ENCODE measurements at places on chromosomes 6 and 20.
A peak's percentile ranks its signal among the peaks of the same experiment; 100 is the strongest.

DNA sequence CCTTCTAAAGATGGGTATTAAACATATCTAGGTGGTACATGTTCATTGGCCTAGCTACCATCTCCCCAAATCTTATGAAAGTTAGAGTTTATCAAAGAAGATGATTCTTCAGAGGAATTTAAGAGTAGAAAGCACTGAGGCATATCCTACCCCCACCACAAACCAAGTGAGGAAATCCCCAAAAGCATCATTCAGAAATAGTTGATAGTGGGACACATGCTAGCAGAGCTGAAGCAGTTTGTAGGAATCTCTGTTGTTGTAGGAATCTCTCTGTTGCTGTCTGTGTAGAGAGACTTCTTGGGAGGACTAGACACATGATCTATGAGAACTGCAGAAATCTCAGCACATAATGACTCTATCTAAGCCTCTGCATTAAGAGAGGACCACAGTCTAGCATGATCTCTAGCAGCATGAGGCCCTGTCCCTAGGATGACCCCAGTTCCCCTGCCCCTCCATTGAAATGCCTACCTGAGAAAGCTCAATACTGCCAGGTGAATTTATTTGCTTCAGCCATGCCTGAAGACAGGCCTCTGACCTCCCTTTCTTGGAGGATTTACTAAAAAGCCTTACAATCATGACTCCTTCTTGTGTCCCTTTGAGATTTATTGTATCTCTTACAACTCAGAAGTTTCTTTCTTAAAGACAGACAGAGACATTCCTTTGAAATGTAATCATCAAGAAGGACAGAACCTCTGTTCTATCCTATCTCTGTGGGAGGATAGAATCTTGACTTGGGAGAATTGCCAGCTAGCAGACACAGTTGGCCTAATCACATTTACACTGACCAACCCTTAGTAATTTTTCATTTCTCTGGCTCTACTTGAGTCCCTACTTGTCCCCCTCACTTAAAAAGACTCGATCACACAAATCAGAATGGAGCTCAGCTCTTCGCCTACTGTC is 582.4 kb downstream of the PHF3 start:
- no peaks in the 10 kb centered on the region for H3K27me3 ChIP-seq
- H3K4me1 ChIP-seq = no peaks in the 10 kb centered on the region
- no peak for DNase-seq
- H3K27ac ChIP-seq = no peak overlapping the region
- H3K36me3 ChIP-seq = no peaks in the 10 kb centered on the region
- H3K4me3 ChIP-seq = no peak overlapping the region

GRCh38 chr20:5688431-5688972 is 61.7 kb upstream of the SHLD1 start:
- H3K36me3 ChIP-seq = no peaks in the 10 kb centered on the region
- H3K27me3 ChIP-seq = no peaks in the 10 kb centered on the region
- no peak for DNase-seq
- no peak overlapping the region for H3K4me3 ChIP-seq
- H3K4me1 ChIP-seq = no peaks in the 10 kb centered on the region
- no peak overlapping the region for H3K27ac ChIP-seq

DNA sequence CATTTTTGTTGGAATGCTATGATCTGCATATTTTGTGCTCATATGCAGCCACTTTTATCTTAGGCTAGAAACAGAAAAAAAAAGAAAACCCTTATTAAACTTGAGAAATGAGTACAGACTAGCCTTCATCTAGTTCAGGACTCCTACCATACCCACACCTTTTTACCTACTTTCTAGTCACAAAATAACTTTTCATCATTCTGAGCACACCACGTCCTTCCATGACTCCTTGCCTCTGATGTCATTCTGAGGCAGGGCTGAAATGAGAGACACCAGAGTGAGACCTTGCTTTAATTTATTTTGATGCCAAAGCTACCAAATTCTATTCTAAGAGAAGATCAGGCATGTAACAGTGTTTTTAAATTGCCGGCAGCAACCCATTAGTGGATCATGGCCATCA is 38.8 kb downstream of the SNX3 start:
- no peaks in the 10 kb centered on the region for H3K36me3 ChIP-seq
- H3K27me3 ChIP-seq = no peaks in the 10 kb centered on the region
- peaks cover 4% of the 10 kb centered on the region for H3K4me1 ChIP-seq
- no peak for DNase-seq
- H3K27ac ChIP-seq = no peak overlapping the region

DNA sequence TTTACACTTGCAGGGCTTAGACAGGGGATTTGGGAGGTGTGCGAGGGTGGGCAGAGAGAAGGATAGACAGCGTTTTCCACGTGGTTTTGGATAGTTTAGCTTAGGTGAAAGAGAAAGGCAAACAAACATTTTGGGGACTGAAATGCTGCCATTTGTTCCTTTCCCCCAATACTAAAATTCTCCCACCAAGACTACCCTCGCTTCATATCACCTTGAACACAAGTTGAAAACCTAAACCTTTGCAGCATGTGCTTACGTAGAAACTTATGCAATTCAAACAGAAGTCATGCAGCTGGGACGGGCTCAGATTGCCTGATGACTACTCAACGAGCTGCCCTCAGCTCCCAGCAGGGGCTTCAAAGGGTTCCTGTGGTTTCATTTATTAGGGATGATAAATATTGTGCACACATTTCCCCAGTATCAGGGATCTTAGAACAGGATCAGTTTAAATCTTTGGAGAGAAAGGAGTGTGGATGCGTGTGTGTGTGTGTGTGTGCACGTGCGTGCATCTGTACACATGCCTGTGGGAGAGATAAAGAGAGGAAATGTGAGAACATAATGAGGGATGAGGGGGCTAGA is 77.3 kb downstream of the SLC22A23 start:
- H3K27me3 ChIP-seq = no peaks in the 10 kb centered on the region
- H3K4me3 ChIP-seq = no peak overlapping the region
- peak overlapping the region; percentile 74 for H3K27ac ChIP-seq

GRCh38 chr6:9532621-9533557 is 882.0 kb downstream of the TFAP2A start:
- no peaks in the 10 kb centered on the region for H3K4me1 ChIP-seq
- no peaks in the 10 kb centered on the region for H3K36me3 ChIP-seq
- DNase-seq = no peak

GRCh38 chr6:143949535-143949934 is 58.5 kb downstream of the PLAGL1 start:
- no peak for DNase-seq
- H3K27ac ChIP-seq = no peak overlapping the region
- H3K36me3 ChIP-seq = no peaks in the 10 kb centered on the region
- no peaks in the 10 kb centered on the region for H3K4me1 ChIP-seq

- no peaks in the 10 kb centered on the region for H3K4me1 ChIP-seq
- H3K36me3 ChIP-seq = peaks cover 2% of the 10 kb centered on the region
- H3K4me3 ChIP-seq = no peak overlapping the region
- no peaks in the 10 kb centered on the region for H3K27me3 ChIP-seq
These were observed 17.0 kb downstream of the SIRT5 start for GRCh38 chr6:13591205-13591921.

DNA sequence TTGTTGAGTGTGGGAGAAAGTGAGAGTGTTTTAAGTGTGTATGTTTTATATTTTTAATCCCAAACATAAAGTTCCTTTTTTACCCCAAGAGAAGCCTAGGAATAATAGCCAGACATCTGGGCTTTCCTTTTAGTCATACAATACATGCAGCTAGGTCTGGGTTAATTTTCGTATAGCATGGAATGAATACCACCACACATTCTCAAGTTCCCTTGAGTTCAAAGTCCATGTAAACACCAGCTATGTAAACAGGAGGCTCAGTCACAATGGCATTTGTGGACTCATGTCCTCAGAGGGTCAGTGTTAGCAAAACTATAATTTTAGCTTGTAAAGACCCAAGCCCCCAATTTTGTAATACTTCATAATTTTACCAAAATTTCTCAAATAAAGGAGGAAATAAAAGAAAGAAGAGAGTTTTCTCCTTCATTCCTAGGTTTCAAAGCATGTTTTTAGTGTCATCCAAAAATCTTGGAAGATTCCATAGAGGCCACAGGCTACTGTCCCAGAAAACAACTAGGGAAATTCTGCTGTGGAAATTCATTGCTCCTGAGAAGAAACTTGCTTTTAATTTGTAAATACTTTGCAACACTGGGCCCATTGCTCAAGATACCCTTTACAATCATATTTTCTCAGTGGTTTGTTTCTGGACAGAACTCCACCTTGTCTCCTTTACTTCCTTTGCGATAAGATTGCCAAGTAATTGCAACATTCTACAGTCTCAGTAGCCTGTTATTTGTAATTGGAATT is 671.2 kb downstream of the COL12A1 start:
- peak overlapping the region; percentile 34 for H3K27ac ChIP-seq
- no peaks in the 10 kb centered on the region for H3K4me1 ChIP-seq
- H3K27me3 ChIP-seq = no peaks in the 10 kb centered on the region
- no peak overlapping the region for H3K4me3 ChIP-seq
- H3K36me3 ChIP-seq = no peaks in the 10 kb centered on the region
- no peak for DNase-seq

- H3K27me3 ChIP-seq = no peaks in the 10 kb centered on the region
- H3K4me3 ChIP-seq = no peak overlapping the region
- no peak overlapping the region for H3K27ac ChIP-seq
- DNase-seq = no peak
- peaks cover 8% of the 10 kb centered on the region for H3K4me1 ChIP-seq
- H3K36me3 ChIP-seq = no peaks in the 10 kb centered on the region
These were observed 3.7 kb upstream of the CCDC167 start for GRCh38 chr6:37503309-37503965.

- no peaks in the 10 kb centered on the region for H3K4me1 ChIP-seq
- H3K36me3 ChIP-seq = no peaks in the 10 kb centered on the region
- H3K4me3 ChIP-seq = no peak overlapping the region
- H3K27me3 ChIP-seq = no peaks in the 10 kb centered on the region
- no peak overlapping the region for H3K27ac ChIP-seq
These were observed 36.6 kb upstream of the SLC22A16 start for GRCh38 chr6:110512991-110513390.

GRCh38 chr6:4665489-4666417 is 110.5 kb upstream of the CDYL start:
- peaks cover 11% of the 10 kb centered on the region for H3K4me1 ChIP-seq
- no peak for DNase-seq
- no peak overlapping the region for H3K27ac ChIP-seq
- H3K27me3 ChIP-seq = no peaks in the 10 kb centered on the region
- H3K4me3 ChIP-seq = no peak overlapping the region

All from gastrocnemius medialis (tissue), 4 donors.